Left kidney (tissue), 8 donors: ENCODE measurements at places on chromosomes 1 and 21.

DNA sequence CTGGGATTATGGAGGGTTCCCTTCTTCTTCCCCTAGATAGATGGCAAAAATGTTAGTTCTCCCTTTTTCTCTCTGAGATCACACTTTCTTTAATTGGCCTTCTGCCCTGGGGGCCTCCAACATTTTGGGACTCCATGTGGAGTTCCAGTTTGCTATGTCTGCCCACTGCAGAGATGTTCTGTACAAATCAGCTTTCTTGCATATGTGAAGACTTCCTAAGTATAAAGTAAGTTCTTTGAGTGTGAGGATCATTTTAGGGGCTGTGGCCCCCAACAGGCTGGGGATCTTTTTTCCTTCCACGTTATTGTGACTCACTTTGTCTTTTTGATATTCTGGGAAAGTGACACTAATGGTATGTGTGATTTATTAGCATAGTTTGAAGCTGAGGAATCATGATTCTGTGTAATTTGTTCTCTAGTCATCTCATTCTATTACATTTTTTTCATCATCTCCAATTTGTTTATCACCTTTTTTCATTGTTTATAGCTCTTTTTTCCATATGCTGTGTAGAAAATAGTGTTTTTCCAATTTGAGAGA lies 48.2 kb downstream of the HHAT start:
- DNase-seq = no peak

DNA sequence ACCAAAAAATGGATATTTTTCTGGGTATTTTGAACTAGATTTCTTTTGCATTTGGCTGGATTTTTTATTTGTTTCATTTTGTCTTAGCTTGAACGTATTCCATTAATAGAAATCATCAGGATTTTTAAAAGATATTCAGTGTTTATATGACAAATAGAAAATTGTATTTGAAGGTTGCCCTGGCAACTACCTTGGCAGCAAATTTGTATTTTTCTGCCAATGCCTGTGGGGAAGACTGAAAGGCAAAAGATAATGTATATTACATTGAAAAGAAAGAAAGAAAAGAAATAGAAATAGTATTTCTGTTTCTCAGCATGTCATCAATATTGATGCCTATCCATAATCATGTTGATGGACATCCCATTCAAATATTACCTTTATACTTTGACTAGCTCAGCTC lies 16.8 kb downstream of the VCAM1 start:
- no peak for DNase-seq

- DNase-seq = no peak
Measured at GRCh38 chr1:175399795-175400194, 207.2 kb upstream of the KIAA0040 start.

DNA sequence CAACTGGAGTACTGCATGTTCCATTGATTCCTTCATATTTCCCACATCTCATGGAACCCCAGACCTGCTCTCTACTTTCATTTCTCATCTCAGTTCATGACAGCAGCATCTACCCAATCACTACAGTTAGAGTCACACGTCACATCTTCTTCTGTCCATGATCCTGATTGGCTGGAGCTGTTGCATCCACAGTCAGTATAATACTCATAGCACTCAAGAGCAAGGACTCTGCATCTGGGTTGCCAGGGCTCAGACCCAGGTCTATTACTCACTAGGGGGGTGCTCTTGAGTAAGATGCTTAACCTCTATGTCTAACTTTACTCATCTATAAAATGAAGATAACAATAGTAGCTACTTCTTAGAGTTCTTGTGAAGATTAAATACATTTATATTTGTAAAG lies 4.4 kb upstream of the XPR1 start:
- no peak for DNase-seq

- no peak for DNase-seq
Measured at GRCh38 chr1:68308034-68308433, 75.7 kb upstream of the WLS start.

GRCh38 chr1:44801491-44802305 lies 1.5 kb downstream of the PLK3 start:
- no peak for DNase-seq
